ENCODE measurements at places on chromosomes 1 and 21.

DNA sequence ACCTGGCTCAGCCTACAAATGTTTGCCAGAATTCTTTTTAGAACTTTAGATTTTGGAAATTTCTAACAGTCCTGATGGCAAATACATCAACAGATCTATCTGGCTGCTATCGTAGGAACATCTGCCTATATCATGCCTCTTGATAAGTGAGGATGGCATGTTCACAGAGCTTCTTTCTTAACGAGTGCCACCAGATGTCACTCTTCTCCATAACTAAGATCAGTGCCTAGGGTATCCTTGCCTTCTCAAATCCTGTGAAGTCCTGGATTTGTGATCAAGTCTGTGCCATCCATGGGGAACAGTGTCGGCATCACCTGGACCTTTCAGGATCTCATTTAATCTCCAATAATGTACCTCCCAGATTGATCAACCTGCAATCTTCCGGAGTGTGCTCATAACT lies 36.5 kb upstream of the CD5L start:
- DNase-seq = no peak

GRCh38 chr1:55021942-55022546 lies 17.3 kb upstream of the PCSK9 start:
- peak; percentile 37 for DNase-seq

GRCh38 chr1:95041491-95042165 lies 31.1 kb downstream of the ALG14 start:
- DNase-seq = no peak

DNA sequence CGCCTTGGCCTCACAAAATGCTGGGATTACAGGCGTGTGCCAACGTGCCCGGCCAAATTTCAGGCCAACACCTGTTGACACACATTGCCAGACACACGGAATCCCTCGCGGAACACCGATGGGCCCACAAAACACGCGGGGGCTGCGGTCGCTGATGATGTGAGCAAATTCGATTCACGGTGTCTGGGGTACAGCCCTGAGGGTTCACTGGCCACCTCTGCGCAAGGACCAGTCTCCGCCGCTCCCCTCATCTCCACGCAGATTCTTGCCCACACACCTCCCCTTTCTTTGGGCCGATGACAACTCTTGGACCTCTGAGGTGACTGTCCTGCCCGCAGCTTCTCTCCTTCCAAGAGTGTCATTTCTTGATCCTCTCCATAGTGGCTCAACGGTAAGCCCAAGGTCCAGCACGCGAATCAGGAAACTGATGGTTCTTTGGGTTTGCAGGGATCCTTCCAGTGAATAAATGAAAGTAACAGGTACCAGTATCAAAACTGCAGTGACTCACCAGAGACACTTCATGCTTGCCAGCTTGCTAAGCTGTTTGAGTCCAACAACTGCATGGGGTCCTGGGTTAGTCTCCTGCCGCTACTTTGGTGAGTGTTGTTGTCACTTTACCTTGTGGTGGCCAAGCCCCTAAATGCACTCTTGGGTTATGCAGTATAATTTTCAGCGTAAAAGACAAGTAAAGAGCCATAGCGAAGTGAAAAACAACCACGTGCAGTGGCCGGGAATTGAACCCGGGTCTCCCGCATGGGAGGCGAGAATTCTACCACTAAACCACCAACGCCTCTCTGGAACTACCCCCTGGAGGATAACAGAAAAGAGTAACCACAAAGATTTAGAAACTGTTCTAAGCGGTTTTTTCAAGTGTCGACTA lies 11.0 kb upstream of the RNU1-3 start:
- peak; percentile 51 for DNase-seq

DNA sequence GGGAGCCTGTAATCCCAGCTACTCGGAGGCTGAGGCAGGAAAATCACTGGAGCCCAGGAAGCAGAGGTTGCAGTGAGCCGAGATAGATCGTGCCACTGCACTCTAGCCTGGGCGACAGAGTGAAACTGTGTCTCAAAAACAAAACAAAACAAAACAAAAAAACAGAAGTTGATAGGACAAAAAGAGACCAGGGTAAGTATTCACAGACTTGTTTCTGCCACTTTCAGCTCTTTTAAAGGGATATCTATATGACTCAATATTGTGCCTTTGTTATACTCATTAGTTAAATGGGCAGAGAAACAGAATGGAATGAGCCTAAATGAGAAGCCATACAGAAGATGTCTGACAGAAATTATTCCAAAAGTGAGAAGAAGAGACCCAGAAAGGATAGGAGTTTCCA lies 23.1 kb upstream of the ABL2 start:
- DNase-seq = no peak

Measured in stimulated activated CD4-positive, alpha-beta T cell treated with anti-CD3 and anti-CD28 coated beads, TNF-alpha, amount 100 ng/mL, for 24 hours (primary cell).